Lung (tissue), 17 donors: ENCODE measurements at places on chromosomes 4 and X. TPM values are rescaled to one million over a fixed set of nuclear protein-coding genes. Genes with fewer than 3 reads are reported as not detected.

GRCh38 chr4:150593996-150594395 is 12.0 kb downstream of the MAB21L2 start:
- DNase-seq = no peak

The SUPT20HL2 gene
- total RNA-seq = not detected

The TMPRSS11A gene
- not detected for total RNA-seq

The TMPRSS11B gene
- 0.20 TPM for total RNA-seq

The PNMA5 gene
- total RNA-seq = not detected

The SUPT20HL1 gene
- not detected for total RNA-seq
